Esophagus muscularis mucosa (tissue), 4 donors: ENCODE measurements at places on chromosomes 3 and 15. TPM values are rescaled to one million over a fixed set of nuclear protein-coding genes. Genes with fewer than 3 reads are reported as not detected.

KNG1 gene
- not detected for total RNA-seq

NANOGP8 gene
- 0.63 TPM for total RNA-seq

DNA sequence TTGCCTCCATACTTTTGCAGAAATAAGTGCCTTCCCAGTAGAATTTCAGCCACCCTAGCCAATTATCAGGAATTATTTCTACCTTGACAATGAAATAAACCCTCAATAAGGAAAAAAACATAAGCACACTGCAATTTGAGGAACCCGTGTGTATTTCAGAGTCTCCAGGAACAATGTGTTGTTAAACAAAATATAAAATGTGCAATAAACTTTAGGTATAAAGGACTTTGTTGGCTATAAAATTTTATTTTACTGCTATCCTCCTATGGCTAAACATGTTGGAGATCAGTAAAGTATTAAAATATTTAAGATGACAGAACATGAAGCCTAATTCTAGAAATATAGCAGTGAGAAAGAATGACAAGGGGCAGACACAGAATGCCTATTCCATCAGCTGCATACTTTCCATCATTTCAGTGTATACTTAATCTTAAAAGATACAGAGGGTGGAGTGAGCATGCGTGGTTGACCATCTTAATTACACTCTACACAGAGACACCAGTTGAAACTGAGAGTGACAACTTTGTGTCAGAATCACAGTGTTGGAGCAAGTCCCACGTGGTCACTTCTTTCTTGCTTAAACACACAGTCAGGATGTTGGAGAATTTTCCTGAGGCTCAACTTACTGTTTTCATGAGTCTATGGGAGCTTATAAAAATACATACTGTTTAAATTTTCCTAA is 79.0 kb upstream of the SUCLG2 start:
- H3K36me3 ChIP-seq = no peaks in the 10 kb centered on the region
- H3K4me3 ChIP-seq = no peak overlapping the region
- H3K27ac ChIP-seq = no peak overlapping the region
- no peak for DNase-seq
- H3K4me1 ChIP-seq = no peaks in the 10 kb centered on the region

DNA sequence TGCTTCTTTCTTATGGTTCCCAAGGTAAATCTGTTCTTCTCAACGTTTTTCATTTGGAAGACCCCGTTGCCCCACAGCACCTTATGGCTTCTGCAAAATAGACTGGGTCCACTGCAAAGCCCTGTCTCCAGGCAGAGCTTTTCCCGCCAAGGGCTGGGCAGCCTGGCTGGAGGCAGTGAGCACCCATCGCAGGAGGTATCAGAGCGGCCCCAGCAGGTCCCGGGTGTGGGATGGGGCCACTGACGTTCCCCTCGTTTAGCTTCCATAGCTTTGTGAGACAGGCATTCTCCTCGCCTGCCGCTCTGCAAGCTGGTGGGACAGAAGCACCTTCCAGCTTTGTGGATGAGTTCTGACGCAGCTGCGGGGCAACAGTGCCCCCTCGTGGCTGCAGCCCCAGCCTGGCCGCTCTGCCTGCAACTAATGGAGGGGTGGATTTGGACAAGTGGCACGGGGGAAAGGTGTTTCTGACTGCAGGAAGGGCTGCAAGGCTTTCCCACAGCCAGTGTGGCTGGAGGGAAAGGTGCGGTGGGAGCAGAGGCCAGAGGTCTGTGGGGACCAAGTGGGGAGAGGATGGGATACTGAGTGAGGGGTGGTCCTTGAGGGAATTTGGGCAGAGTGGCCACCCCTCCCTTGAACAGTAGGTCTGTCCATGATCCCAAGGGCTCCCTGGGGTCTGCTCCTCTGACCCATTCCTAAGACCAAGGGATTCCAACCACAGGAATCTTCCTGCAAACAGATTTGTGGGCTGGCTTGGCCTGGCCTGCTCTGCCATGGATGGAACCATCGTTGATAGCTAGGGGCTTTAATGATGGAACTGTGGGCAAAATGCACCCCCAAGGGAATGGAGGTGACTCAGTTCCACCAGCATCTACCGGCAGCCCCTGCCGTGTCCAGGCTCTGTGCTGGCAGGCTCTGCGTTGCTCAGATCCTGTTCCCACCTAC is 99.4 kb downstream of the FBLN2 start:
- H3K27ac ChIP-seq = no peak overlapping the region
- no peaks in the 10 kb centered on the region for H3K27me3 ChIP-seq
- H3K36me3 ChIP-seq = no peaks in the 10 kb centered on the region
- H3K4me1 ChIP-seq = peaks cover 15% of the 10 kb centered on the region

CCDC54 gene
- total RNA-seq = not detected

HRG gene
- total RNA-seq = not detected

CCR3 gene
- not detected for total RNA-seq

GRCh38 chr3:113243846-113244245 is 32.5 kb downstream of the BOC start:
- no peak overlapping the region for H3K4me3 ChIP-seq
- peaks cover 99% of the 10 kb centered on the region for H3K4me1 ChIP-seq
- H3K27me3 ChIP-seq = no peaks in the 10 kb centered on the region
- no peak for DNase-seq
- peak overlapping the region; percentile 69 for H3K27ac ChIP-seq

GRCh38 chr3:43906849-43907507 is 216.2 kb downstream of the ABHD5 start:
- H3K4me1 ChIP-seq = no peaks in the 10 kb centered on the region
- H3K27ac ChIP-seq = no peak overlapping the region
- DNase-seq = peak; percentile 47
- H3K4me3 ChIP-seq = no peak overlapping the region

GRCh38 chr15:28955160-28955992 is 69.6 kb downstream of the APBA2 start:
- no peak overlapping the region for H3K27ac ChIP-seq
- H3K4me1 ChIP-seq = no peaks in the 10 kb centered on the region
- no peaks in the 10 kb centered on the region for H3K27me3 ChIP-seq
- no peak overlapping the region for H3K4me3 ChIP-seq
- peak; percentile 21 for DNase-seq
- no peaks in the 10 kb centered on the region for H3K36me3 ChIP-seq

GRCh38 chr3:130853581-130853980 is 40.3 kb upstream of the ATP2C1 start:
- no peak for DNase-seq
- no peak overlapping the region for H3K27ac ChIP-seq
- no peaks in the 10 kb centered on the region for H3K36me3 ChIP-seq
- H3K4me1 ChIP-seq = peaks cover 11% of the 10 kb centered on the region

GOLGA6L10 gene
- total RNA-seq = 0.33 TPM

DNA sequence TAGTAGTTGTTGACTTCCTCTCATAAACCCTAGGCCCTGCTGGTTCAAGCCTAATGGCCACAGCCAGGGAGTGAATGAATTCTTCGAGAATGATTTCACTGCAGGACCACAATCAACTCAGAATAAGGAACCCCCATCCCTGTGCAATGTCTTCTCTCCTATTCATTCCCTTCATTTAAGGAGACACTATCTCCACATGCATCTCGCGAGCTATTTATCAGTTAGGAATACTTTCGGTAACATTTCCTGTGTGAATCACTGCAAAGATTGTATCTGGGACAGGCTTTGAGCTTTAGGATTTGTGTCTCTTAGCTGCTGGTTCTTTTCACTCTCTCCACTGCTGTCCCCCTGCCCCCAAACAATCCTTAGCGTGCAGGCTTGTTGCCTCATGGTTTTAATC is 94.4 kb downstream of the MYLK start:
- peaks cover 23% of the 10 kb centered on the region for H3K4me1 ChIP-seq
- peak; percentile 64 for DNase-seq

PLXNB1 gene
- 120 TPM for total RNA-seq

- H3K4me1 ChIP-seq = peaks cover 6% of the 10 kb centered on the region
- H3K27ac ChIP-seq = no peak overlapping the region
- no peak for DNase-seq
- no peaks in the 10 kb centered on the region for H3K36me3 ChIP-seq
- H3K27me3 ChIP-seq = no peaks in the 10 kb centered on the region
- no peak overlapping the region for H3K4me3 ChIP-seq
Measured at GRCh38 chr3:150094150-150094933, 123.6 kb upstream of the PFN2 start.

TRAT1 gene
- not detected for total RNA-seq

APBA2 gene
- total RNA-seq = 15.3 TPM

- H3K27me3 ChIP-seq = no peaks in the 10 kb centered on the region
- peak overlapping the region; percentile 31 for H3K27ac ChIP-seq
- H3K36me3 ChIP-seq = no peaks in the 10 kb centered on the region
- H3K4me3 ChIP-seq = no peak overlapping the region
Measured at GRCh38 chr3:42119561-42120355, 28.6 kb downstream of the TRAK1 start.

SLC7A14 gene
- 0.42 TPM for total RNA-seq

DNA sequence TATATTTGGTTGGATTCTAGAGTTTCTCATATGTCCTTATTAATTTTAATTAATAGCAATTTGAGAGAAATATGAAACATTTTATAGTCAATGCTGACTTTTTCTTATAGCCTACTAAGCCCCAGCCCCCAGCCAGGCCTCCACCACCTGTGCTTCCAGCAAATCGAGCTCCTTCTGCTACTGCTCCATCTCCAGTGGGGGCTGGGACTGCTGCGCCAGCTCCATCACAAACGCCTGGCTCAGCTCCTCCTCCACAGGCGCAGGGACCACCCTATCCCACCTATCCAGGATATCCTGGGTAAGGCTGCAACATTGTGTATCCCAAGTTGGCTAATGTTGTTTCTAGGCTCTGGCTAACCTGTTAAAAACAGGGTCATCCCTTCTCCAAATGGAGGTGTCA is 66.7 kb downstream of the PDCD6IP start:
- peaks cover 61% of the 10 kb centered on the region for H3K36me3 ChIP-seq
- no peak overlapping the region for H3K4me3 ChIP-seq
- no peaks in the 10 kb centered on the region for H3K27me3 ChIP-seq
- no peaks in the 10 kb centered on the region for H3K4me1 ChIP-seq
- no peak overlapping the region for H3K27ac ChIP-seq
- DNase-seq = no peak

DNA sequence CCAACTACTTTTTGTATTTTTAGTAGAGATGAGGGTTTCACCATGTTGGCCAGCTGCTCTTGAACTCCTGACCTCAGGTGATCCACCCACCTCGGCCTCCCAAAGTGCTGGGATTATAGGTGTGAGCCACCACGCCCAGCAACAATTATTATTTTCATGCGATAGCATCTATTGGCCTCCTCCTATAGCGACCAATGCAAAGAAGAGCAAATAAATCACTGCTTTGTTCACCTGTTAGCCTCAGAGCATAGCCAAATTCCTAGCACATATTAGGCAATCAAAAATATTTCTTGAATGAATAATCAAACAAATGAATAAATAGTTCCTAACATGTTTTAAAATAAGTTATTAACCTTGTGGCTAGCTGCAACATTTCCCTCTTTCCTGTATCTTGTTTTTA is 36.8 kb upstream of the TNFSF10 start:
- H3K4me1 ChIP-seq = peaks cover 49% of the 10 kb centered on the region
- no peaks in the 10 kb centered on the region for H3K27me3 ChIP-seq
- H3K27ac ChIP-seq = no peak overlapping the region
- no peak overlapping the region for H3K4me3 ChIP-seq
- H3K36me3 ChIP-seq = no peaks in the 10 kb centered on the region

MKRN2OS gene
- total RNA-seq = not detected

COLQ gene
- total RNA-seq = 1.2 TPM

GOLGA8T gene
- not detected for total RNA-seq

GRCh38 chr15:85284497-85284896 is 95.9 kb upstream of the AKAP13 start:
- no peak overlapping the region for H3K4me3 ChIP-seq
- H3K27me3 ChIP-seq = no peaks in the 10 kb centered on the region
- DNase-seq = no peak
- H3K36me3 ChIP-seq = no peaks in the 10 kb centered on the region
- no peak overlapping the region for H3K27ac ChIP-seq

RETNLB gene
- not detected for total RNA-seq

DNA sequence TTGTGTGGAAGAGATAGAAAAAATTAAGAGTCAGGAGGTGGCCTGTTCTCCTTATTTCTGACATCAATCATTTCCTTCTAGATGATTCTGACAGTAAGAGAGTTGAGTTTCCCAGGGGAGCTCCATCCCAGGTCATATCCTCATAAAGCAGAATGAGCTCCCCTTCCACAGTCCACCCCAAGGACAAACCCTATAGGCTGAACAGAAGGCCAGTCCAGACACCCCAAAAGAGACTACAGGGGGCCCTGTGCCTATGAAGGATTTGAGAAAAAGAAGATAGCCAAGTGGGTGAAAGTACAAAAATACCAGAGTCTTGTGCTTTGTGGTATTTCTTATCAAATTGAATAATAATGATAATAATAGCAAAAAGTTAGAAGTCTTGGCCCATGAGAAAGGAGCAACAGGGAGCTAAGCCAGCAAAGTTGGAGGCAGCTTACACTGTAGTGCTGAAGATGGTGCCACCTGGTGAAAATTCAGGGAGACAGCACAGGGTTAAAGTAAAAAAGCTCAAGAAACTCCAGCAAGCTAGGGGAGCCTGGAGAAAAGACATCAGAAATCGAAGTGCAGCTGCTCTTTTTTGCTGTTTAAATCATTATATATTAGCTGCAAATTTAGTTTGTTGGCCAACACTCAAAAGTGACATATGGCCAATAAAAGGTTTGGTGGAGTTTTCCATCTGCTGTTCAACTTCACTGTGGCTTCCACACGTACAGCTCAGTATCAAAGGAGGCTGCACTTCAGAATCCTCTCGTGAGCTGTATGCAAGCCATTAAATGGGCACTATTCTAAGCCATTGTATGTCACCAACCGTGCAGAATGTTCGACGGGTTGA is 35.8 kb upstream of the SLC24A5 start:
- no peak overlapping the region for H3K27ac ChIP-seq
- no peak for DNase-seq
- H3K36me3 ChIP-seq = no peaks in the 10 kb centered on the region
- no peak overlapping the region for H3K4me3 ChIP-seq
- no peaks in the 10 kb centered on the region for H3K4me1 ChIP-seq
- no peaks in the 10 kb centered on the region for H3K27me3 ChIP-seq

RBPMS2 gene
- total RNA-seq = 40.6 TPM

CHL1 gene
- 38.6 TPM for total RNA-seq

- no peaks in the 10 kb centered on the region for H3K4me1 ChIP-seq
- no peak overlapping the region for H3K27ac ChIP-seq
- H3K36me3 ChIP-seq = no peaks in the 10 kb centered on the region
- no peak overlapping the region for H3K4me3 ChIP-seq
Measured at GRCh38 chr3:110618512-110619226, 452.9 kb upstream of the NECTIN3 start.

GRCh38 chr15:44883199-44883877 is 73.1 kb upstream of the TERB2 start:
- no peaks in the 10 kb centered on the region for H3K27me3 ChIP-seq
- H3K4me3 ChIP-seq = no peak overlapping the region
- H3K36me3 ChIP-seq = no peaks in the 10 kb centered on the region
- no peaks in the 10 kb centered on the region for H3K4me1 ChIP-seq
- DNase-seq = no peak

DNA sequence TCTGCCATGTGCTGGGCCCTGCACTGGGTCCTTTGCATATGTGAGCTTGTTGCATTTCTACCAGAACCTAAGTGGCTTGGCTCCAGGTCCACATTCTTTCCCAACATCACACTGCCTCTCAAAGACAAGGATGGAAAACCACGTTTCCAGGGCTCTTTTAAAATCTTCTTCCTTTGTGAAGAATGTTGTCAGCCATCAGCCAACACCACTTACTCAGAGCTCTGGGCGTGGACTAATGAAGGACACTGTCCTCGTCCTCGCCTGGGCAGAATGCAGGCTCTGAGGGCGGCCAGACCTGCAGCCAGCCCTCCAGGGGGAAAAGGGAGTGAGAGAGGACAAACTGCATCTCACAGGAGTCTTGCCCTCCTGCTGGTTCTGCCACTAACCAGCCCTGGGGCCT is 49.7 kb downstream of the MAGEF1 start:
- no peak for DNase-seq
- H3K4me1 ChIP-seq = no peaks in the 10 kb centered on the region
- H3K27me3 ChIP-seq = no peaks in the 10 kb centered on the region
- H3K27ac ChIP-seq = no peak overlapping the region
- no peak overlapping the region for H3K4me3 ChIP-seq
- H3K36me3 ChIP-seq = no peaks in the 10 kb centered on the region
